ENCODE measurements at places on chromosomes 7 and 10.

- no peak for DNase-seq
Measured at GRCh38 chr7:51242007-51242691, 74.5 kb downstream of the COBL start.

- no peak for DNase-seq
Measured at GRCh38 chr7:28077616-28078015, 103.0 kb downstream of the JAZF1 start.

DNA sequence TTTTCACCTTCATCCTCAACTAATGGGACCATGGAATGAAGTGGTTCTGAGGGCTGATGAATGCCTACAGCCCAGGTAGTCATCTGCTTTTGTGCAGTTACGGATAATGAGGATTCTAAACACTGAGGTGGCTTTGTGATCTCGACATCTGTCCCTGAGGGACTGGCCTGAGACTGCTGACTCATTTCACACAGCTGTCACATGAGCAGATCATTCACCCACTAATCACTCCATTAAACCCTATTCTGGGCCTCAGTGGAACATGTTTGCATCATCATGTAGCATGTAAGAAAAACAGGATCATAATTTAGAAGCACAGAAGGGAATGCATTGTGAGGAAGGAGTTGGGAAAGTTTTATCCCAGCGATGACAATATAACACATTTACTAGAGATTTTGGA, 79.4 kb upstream of the FEZF1 start:
- no peak for DNase-seq

DNA sequence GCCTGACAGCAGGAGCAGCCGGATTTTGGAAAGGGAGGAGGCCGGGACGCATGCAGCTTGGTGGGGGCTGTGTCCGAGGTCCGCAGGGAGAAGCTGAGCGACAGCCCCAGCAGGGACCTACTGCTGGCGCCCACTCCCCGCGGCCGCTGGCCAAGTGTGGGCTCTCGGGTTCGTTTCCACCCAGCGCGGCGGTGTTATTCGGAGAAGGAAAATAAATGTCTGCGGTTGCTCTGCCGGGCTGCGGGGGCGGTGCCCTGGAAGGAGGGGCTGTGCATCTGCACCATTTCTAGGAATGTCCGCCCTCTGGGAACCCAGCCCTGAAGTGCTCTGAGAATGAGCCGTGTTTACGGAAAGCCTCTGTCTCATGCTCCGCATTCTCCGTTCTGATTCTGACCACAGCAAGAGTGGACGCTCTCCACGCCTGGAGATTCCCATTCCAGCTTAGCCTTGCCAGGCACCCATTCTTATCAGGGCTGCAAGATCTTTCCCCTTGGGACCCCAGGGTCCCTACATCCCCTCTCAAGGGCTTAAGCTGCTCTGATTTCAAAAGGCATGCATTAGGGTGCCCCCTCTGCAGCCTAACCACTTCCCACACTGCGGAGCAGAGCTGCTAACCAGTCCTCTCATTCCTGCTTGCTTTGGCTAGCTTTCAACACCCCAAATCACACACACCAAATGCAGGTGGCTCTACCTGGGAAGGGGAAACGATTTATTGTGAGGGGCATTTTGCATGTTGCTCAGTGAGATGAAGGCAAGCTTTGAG, 256.6 kb upstream of the GLI3 start:
- peak; percentile 73 for DNase-seq

GRCh38 chr7:103704701-103705100, 258.7 kb upstream of the SLC26A5 start:
- no peak for DNase-seq

- peak; percentile 48 for DNase-seq
Measured at GRCh38 chr7:139823959-139824521, 5.0 kb upstream of the TBXAS1 start.

DNA sequence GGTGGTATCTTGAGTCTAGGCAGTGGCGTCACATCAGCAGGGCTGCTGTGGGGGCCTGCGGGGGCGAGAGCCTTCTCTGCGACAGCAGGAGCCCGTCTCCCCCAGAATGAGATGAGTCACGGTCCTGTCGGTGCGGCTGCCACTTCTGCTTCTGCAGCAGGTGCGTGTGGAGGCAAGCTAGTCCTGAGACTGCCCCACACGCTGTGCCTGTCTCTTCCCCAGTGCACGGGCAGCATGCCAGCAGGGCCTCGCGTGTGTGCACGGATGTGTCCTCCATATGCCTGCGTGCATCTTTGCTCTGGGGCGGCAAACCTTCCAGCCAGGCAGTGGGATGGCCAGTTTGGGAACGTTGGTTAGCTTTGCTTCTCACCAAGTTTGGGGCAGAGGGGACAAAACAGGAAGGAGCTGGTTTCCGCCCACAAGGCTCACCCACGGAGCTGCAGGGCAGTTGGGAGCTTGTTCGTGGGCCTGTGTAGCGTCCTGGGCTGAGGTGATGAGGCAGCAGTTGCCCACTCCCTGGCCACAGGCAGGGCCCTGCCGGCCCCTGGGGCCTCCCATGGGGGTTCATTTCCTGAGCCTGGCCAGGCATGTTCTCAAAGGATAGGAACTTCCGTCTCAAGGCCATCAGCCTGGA, 60.8 kb upstream of the PPIF start:
- DNase-seq: peak; percentile 79

DNA sequence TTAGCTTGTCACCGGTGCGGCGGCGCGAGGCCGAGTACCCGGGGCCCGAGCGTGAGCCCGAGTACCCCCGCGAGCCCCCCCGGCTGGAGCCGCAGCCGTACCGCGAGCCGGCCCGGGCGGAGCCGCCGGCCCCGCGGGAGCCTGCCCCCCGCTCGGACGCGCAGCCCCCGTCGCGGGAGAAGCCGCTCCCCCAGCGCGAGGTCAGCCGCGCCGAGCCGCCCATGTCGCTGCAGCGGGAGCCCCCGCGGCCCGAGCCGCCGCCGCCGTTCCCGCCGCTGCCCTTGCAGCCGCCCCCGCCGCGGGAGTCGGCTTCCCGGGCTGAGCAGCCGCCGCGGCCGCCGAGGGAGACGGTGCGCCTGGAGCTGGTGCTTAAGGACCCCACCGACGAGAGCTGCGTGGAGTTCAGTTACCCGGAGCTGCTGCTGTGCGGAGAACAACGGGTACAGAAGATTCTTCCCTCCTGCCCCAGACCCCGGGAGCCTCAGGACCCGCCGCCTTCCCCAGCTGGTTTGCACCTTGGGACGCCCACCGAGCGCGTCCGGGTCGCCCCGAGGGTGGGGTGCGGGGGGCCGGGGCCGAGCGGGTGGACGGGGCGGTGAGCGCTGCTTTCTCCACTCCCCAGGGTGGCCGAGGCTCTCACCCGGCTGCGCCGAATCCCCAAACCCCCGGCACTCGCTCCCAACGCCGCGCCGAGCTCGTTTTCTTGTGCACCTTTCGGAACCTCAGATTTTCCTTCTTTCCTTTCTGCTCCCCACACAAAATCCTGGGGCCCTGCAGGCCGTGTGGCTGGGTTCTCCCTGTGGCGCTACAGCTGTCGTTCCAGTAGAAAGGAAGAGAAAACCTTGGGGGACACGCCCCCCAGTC, 708 bp downstream of the UBN2 start:
- no peak for DNase-seq

DNA sequence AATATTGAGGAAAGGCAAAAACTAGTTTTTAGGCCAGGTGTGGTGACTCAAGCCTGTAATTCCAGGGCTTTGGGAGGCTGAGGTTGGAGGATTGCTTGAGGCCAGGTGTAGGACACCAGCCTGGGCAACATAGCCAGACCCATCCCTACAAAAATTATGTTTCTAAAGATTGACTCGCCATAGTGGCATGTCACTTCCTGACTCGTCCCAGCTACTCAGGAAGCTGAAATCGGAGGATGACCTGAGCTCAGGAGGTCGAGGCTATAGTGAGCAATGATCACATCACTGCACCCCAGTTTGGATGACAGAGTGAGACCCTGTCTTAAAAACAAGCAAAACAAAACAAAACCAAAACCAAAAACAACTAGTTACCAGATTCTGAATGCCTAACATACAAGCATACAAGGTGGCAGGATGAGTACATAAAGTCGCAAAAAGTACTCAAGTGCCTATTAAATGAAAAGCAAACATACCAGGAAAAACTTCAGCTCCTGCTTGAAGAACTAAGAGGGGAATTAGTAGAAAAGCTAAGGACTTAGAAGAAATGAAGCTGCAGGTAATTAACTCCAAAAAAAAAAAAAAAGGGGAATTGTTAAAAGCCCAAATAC, 14.1 kb downstream of the ZNF398 start:
- DNase-seq: no peak

DNA sequence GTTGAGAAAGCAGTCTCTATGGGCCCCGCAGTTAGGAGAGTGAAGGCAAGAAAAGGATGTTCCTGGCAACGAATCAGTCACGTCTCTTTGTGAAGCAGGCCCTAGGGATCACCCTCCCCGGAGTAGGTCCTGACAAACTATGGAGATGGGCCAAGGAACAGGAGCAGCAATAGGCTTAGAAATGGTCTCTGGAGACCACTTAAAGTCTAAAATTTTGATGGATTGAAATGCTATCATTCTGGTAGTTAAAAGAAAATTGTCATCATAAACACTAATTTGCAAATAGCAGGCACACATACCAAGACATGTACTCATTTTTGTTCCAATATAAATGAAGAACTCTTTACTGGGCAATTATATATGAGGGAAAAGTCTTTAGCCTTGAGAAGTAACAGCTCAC, 123.5 kb downstream of the ITGB8 start:
- DNase-seq: no peak

DNA sequence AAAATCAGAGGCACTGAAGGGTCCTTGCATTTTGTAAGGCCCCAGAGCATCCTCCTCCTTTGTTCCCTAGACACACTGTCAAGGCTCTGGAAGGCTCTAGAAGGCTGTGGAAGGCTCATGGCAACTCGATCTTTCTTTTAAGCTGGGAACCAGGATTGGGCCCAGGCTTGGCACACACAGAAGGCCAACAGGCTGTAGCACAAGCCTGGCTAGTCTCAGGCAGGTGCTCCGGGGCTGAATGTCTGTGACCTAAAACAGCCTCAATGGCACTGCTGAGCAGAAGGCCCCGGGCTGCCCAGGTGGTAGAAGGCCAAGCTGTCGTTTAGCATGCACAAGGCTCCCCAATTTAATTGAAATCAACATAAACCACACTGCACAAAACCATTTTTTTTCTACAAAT, 55.7 kb downstream of the PRKAG2 start:
- no peak for DNase-seq

- DNase-seq: no peak
Measured at GRCh38 chr7:15571301-15571878, 9.6 kb upstream of the AGMO start.

DNA sequence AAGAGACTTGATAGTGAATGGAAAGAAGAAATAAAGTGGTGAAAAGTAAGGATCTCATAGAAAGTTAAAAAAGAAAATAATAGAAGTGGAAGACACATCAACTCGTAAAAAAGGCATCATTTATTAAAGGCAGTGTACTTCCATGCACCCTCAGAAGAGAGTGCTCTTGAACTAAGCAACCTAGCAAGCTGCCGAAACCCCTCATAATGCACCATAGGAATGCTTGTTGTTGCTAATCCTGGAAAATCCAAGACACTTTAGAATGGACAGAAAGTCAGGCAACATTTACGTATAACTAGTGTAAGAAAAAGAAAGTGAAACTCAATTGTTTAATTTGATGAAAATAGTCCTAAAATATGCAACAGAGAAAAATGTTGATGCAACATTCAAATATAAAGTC, 12.8 kb downstream of the TFPI2 start:
- DNase-seq: no peak

DNA sequence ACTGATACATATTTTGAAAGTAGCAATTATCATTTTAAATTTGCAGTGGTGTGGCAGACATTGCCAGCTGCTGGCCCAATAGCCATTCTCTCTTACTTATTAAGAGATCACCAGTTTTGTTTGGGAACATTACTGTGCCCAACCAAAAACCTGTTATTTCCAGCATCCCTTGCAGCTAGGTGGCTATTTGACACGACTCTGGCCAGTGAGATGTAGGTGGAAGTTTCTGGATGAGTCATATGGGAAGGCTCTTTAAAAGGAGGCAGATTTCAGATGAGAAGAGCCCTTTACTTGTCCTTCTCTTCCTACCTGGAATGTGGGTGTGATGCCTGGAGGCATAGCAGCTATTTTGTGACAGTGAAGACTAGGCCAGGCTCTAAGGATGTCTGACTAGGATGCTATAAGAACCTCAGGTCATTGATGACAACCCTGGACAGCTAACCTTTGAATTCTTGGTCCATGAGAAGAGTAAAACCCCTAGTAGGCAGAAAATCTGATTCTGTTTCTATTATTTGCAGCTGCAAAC, 77.9 kb downstream of the CARD11 start:
- no peak for DNase-seq

DNA sequence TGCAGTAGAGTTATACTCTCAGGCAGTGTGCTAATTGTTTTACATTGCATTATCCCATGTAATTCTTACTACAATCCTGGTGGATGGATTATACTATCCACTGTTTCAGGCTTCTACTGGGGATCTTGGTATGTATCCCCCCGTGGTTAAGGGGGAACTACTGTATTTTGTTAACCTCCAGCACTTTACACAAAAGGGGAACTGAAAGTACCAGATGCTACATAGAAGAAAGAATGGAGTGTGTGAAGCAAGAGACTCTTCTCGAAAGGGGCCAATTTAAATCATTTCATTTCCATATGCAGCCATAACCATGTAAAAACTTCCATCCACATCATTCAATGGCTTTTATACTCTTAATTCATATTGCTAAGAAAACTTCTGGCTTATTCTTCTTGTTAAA, 69.4 kb downstream of the C1GALT1 start:
- no peak for DNase-seq

Measured in mucosa of gallbladder (tissue), 1 donor.